ENCODE measurements at places on chromosomes 5 and 9. TPM values are rescaled to one million over a fixed set of nuclear protein-coding genes. Genes with fewer than 3 reads are reported as not detected.

The PITX1 gene
- 0.07 TPM for total RNA-seq

The SLC45A2 gene
- total RNA-seq: not detected

The GFI1B gene
- 0.41 TPM for total RNA-seq

- H3K27me3 ChIP-seq: no peaks in the 10 kb centered on the region
- no peaks in the 10 kb centered on the region for H3K36me3 ChIP-seq
- H3K4me3 ChIP-seq: no peak overlapping the region
Observed at GRCh38 chr5:160511280-160511929, 89.8 kb downstream of the PTTG1 start.

DNA sequence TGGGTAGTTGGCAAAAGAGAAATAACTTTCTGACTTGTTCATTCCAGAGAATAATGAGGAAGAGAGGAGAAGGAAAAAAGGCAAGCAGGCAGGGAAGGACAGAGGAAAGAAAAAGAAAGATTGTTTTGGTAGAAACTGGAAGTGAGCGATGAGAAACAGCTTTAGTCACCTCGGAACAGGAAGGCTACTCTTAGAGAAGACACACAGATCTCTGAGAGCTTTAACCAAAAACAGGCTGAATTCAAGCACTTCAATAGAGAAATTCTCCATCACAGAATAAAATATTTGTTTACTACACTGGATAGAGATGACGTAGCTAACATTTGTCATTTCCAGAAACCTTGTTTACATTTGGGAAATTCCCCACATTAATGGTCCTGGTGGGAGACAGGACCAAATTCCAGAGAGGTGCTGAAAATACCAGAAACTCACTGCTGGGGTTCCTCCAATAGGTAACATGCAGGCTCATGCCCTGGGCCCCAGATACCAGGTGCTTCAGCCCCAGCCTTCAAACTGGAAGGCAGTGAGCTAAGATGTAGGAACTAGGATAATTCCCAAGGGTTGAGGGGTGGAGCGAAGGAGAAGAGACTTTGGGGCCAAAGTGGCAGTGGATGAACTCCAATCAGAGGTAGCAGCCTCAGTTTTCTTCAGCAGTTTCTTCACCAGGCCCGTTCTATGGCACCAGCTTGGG lies 227.7 kb upstream of the GRAMD2B start:
- no peak overlapping the region for H3K27ac ChIP-seq
- DNase-seq: no peak
- H3K27me3 ChIP-seq: peaks cover 34% of the 10 kb centered on the region
- H3K4me3 ChIP-seq: no peak overlapping the region

GRCh38 chr9:3370715-3371114 lies 155.1 kb downstream of the RFX3 start:
- H3K27me3 ChIP-seq: no peaks in the 10 kb centered on the region
- no peak for DNase-seq
- H3K4me1 ChIP-seq: peaks cover 25% of the 10 kb centered on the region
- no peak overlapping the region for H3K27ac ChIP-seq

GRCh38 chr5:64074533-64074932 lies 91.1 kb upstream of the RNF180 start:
- no peak overlapping the region for H3K27ac ChIP-seq
- DNase-seq: peak; percentile 14
- no peak overlapping the region for H3K4me3 ChIP-seq
- no peaks in the 10 kb centered on the region for H3K36me3 ChIP-seq
- no peaks in the 10 kb centered on the region for H3K4me1 ChIP-seq

- H3K4me3 ChIP-seq: no peak overlapping the region
- no peak for DNase-seq
- peaks cover 13% of the 10 kb centered on the region for H3K36me3 ChIP-seq
- no peaks in the 10 kb centered on the region for H3K27me3 ChIP-seq
- H3K4me1 ChIP-seq: peaks cover 8% of the 10 kb centered on the region
Observed at GRCh38 chr9:97591535-97591934, 41.6 kb downstream of the TSTD2 start.

DNA sequence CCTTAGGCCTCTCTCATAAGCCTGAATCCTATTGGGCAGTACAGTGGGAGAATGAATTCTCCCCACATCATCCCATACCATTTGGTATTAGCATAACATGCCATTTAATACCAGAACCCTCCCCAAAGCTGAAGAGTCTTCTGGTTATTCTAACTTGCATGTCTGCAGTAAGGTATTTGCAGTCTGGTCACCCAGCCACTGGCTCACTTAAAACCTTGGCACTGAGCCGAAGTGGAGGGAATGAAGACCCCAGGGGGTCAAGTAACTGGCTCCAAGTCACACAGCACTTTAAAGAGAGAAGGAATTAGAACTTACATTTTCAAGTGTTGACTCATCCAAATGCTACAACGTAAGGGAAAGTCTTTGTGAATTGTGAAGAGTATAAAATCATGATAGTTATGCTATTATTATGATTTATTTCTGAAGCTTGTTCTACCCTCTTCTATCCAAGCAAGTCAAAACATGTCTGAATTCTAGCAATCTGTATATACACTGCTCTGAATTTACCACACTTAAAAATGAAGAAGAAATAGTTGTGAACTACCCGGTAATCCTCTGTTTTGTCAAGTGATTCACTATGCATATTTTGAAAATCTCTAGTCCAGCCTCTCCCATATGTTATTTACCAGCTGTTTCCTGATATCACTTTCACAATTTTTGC lies 28.5 kb downstream of the GLRA1 start:
- no peak overlapping the region for H3K4me3 ChIP-seq
- peaks cover 70% of the 10 kb centered on the region for H3K27me3 ChIP-seq
- no peak overlapping the region for H3K27ac ChIP-seq
- H3K4me1 ChIP-seq: peaks cover 10% of the 10 kb centered on the region

DNA sequence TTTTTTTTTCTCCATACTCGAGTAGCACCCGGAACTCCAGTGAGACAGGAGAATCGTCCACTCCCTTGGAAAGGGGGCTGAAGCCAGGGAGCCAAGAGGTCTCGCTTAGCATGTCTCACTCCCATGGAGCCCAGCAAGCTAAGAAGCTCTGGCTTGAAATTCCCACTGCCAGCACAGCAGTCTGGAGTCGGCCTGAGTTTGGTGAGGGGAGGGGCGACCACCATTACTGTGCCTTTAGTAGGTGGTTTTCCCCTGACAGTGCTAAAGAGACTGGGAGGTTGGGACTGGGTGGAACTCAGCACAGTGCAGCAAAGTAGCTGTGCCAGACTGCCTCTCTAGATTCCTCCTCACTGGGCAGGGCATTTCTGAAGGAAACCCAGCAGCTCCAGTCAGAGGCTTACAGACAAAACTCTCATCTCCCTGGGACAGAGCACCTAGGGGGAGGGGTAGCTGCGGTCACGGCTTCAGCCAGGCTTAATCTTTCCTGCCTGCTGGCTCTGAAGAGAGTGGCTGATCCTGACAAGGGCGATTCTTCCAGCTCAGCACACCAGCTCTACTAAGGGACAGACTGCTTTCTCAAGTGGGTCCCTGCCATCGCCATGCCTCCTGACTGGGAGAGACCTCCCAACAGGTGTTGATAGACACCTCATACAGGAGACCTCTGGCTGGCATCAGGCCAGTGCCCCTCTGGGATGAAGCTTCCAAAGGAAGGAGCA lies 414.5 kb upstream of the ZNF608 start:
- no peak overlapping the region for H3K4me3 ChIP-seq
- peaks cover 39% of the 10 kb centered on the region for H3K4me1 ChIP-seq
- H3K27me3 ChIP-seq: peaks cover 12% of the 10 kb centered on the region
- no peak overlapping the region for H3K27ac ChIP-seq
- H3K36me3 ChIP-seq: peaks cover 54% of the 10 kb centered on the region

- DNase-seq: no peak
- no peaks in the 10 kb centered on the region for H3K27me3 ChIP-seq
- H3K27ac ChIP-seq: peak overlapping the region; percentile 9
- no peak overlapping the region for H3K4me3 ChIP-seq
- H3K36me3 ChIP-seq: peaks cover 1% of the 10 kb centered on the region
Observed at GRCh38 chr5:100550531-100551051, 15.4 kb downstream of the FAM174A start.

Data from WTC11 (cell line).